ENCODE measurements at places on chromosomes 2 and 18.
A peak's percentile ranks its signal among the peaks of the same experiment; 100 is the strongest.

GRCh38 chr18:58148954-58149471, 105.0 kb downstream of the NEDD4L start:
- no peak for DNase-seq

DNA sequence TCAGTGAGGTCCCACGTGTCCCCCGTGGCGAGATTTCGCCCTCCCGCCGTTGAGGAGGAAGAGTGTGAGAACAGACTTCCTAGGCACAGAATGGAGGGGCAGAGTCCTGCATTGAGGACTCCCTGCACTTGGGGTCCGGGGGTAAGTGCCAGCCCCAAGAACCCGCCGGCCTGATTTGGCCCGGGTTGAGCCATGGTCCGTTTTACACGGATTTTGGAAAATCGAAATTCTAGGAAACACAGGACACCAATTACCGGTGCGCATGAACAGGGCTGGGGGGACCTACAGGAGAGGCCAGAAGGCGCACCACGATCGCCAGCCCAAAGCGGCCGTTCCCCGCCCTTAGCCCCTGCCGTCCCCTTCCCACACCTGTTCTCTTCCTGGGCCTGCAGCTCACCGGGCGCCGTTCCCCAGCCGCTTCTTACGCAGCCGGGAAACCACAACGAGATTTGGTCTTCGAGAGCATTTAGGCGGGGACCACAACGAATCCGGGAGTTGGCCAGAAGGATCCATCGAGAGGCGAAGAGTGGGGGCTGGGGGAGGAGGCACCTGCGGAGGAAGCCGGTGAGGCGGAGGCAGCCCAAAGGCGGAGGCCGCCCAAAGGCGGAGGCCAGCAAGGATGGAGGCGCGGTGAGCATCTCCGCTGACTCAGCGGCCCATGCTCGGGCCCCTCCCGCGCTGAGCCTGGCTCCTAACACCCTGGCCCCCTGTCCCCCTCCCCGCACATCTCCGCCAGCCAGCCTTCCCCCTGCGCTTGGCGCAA, 464 bp upstream of the TLX2 start:
- no peak for DNase-seq

DNA sequence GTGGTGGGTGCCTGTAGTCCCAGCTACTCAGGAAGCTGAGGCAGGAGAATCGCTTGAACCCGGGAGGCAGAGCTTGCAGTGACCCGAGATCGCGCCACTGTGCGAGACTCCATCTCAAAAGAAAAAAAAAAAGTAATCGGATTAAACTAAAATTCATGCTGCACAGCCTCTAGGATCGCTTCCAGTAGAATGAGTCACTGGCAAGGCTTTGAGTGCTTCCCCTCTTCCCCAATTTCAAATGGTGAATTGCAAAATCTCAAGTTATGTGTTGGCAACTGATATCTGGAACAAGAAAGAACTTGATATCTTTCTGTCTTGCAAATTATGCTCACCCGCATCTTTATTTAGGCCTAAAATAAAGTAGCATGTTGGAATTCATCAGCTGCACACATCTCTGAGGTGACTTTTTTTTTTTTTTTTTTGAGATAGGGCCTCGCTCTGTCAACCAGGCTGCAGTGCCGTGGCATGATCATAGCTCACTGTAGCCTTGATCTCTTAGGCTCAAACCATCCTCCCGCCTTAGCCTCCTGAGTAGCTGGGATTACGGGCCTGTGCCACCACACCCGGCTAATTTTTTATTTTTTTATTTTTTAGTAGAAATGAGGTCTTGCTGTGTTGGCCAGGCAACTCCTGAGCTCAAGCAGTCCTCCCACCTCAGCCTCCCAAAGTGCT, 12.7 kb downstream of the TTC39C start:
- no peak for DNase-seq

DNA sequence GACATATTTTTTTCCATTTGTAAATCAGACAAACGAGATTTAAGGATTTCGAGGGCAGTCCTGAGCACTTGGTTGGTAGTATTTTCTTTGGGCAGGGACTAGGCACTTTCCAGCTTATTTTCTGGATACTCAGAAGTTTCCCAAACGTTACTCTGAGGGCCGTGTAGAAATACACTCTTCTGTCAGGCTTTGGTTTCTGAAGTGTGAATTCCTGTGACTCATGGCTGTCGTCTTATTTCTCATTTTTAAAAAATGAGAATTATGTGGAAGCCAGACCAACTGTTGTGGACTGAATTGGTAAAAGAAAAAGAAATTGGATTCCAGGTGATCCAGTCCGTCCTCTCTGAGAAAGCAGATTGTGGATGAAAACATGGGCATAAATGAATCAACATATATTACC, 658.6 kb upstream of the FANCL start:
- no peak for DNase-seq

GRCh38 chr18:25121442-25121841, 230.5 kb downstream of the ZNF521 start:
- no peak for DNase-seq

- no peak for DNase-seq
These were observed 286.2 kb upstream of the EPAS1 start for GRCh38 chr2:46010925-46011490.

DNA sequence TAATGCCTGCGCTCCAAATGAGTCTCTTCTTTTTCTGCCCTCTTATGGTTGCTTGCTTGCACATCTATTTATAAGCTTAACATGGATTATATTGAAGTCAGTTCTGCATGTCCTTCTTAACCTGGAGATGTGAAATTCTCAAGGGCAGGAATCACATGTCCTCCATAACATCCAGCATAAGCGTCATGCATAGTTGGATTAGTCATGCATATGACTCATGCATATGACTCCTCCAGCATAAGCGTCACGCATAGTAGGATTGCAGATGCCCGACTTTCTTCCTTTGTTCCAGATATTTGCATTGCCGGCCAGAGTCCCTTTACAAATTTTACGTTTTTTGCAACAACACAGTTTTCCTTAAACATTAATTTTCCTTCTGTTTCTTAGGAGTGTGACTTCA, 308.6 kb downstream of the TGIF1 start:
- DNase-seq, result no peak

DNA sequence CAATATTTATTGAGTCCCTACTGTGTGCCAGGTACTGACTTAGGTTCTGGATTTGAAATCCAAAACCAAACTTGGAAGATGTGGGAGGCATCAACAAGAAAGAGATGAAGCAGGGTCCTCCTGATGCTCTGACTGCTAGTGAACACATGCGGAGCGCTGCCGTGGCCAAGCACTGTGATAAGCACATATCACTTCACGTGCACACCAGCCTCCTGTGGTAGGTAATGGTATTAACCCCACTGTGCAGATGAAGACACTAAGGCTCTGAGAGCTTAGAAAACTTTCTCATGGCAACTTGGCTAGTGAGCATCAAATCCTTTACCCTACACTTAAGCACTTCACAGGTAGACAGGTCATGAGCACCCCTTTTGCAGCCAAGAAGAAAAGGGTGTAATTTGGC, 216.1 kb downstream of the HAUS1 start:
- no peak for DNase-seq

DNA sequence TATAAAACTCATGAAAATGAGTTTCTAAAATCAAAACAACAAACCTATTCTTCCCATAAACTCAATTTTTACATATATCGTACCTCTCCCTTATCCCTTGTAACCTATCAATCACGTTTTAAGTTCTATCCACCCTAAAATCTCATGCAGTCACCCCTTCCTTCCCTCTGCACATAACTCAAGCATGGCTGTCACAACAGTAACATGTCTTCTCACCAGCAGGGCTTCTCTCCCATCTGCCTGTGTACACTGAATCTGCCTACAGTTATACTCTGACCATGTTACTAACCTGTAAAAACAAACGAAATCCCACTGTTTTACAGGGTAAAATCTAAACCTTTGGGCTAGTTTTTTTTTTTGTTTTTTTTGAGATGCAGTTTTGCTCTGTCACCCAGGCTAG, 68.2 kb downstream of the MAP4K3 start:
- DNase-seq, result no peak

GRCh38 chr2:166373951-166374350, 1.8 kb downstream of the SCN9A start:
- DNase-seq, result no peak

GRCh38 chr18:8828798-8829197, 123.4 kb downstream of the MTCL1 start:
- no peak for DNase-seq

- peak; percentile 34 for DNase-seq
These were observed 135.9 kb downstream of the ABCA12 start for GRCh38 chr2:215002500-215002899.

DNA sequence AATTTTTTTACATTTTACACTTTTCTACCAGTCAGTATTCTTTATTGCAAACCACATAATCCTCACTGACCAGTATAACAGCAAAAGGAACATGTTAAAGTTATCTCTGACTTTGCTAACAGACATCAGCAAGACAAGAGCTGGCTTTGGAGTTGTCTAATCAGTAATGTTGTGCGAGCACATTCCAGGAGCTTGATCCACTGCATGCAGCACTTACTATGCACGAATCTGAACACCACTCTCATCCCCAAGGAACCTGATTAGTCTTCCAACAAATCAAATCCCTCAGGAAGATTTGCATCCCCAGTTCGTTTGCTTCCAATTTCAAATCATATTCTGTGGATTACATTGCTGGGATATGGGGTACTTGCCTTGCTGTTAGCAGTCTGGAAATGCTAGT, 269.3 kb upstream of the EPC2 start:
- no peak for DNase-seq

DNA sequence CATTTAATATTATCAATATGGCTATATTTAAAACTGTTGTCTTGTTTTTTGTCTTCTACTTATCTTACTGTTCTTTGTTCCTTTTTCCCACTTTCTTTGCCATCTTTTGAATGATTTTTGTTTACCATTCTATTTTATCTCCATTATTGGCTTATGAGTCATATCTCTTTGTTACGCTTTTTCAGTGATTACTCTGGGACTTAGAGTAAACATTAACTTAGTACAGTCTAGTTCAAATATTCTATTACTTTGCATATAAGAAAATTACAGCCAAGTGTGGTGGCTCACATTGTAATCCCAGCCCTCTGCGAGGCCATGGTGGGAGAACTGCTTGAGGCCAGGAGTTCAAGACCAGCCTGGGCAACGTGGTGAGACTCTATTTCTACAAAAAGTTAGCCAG, 26.1 kb downstream of the ADCY3 start:
- DNase-seq, result no peak

DNA sequence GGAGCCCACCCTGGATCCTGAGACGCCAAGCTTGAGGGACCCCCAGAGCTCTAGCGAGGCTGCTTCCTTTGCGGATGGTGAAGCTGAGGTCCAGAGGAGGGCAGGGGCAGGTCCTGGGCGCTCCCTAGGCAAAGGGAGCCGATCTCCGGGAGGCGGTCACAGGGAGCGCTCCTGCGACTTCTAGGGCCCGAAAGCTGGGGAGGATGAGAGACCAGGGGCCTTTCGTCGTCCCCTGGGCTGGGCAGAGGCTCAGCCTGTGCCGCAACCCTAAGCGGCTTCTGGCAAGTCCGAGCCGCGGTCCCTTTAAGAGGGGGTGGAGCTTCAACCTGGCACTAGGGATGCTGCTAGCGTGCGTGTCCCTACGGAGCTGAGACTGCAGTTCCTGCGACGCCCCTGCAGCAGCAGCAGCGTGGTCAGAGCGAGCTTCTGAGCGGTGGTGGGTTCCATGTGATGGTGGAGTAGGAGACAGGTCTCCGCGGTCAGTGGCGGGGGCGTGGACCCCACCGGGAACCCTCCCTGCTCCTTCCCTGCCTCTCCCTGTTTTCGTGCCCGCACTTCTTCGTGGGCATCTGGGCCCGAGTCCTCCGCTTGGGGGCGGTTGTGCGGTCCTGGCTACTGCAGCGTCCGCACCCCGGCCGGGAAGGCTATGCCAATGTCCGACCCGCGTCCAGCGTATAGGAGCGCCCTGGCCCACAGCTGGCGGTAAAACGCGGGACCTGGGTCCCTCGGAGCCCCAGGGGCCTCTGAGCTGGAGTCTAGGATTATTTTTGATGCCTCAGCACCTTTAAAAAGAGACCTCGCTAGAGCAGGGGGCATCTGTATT, 154.6 kb downstream of the CCDC74A start:
- DNase-seq, result peak; percentile 47

DNA sequence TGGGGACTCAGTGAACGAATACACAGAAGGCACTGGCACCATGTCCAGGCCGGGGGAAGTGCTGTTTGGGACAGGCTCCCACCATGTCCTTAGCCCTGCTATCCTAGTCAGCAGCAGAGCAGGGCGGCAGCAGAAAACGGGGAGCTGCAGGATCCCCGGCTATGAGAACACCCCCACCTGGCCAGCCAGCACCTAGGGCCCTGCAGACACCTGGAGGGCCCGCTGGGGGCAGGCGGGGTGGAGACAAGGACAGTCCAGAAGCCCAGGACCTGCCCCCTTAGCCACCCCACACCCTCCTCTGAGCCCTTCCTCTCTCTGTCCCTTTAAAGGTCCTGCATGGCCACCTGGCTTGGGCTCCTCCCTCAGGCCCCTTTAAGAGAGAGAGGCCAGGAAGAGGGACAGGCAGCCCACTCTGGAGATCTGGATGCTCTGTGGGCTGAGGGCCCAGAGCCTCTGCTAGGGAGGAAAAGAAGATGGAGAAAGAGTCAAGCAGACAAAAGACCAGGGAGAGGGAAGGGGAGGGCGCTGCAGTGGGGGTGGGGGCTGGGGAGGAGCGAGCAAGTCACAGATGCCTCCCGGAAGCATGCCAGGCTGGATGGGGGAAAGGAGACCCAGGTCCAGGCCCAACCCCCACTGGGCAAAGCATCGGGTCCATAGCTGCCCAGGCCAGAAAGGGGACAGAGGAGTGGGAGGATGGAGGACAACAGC, 48.6 kb downstream of the BIN1 start:
- no peak for DNase-seq

DNA sequence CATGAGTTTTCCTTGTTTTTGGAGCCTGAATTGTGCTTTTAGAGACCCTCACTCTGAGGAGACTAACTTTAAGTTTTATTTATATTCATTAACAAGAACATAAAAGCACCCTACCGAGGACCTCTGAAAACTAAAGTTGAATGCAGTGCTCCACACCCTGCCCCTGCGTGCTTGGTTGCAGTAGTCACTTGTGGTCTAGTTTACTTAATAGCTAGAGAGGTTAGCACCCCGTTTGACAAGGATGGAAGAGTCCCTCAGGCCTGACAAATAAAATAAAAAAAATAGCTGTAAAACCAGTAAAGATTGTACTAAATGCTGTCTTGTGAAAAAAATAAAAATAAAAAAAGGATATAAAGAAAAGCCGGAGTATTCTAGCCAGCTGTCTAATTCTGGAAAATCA, 395.2 kb downstream of the MTX2 start:
- DNase-seq, result no peak

DNA sequence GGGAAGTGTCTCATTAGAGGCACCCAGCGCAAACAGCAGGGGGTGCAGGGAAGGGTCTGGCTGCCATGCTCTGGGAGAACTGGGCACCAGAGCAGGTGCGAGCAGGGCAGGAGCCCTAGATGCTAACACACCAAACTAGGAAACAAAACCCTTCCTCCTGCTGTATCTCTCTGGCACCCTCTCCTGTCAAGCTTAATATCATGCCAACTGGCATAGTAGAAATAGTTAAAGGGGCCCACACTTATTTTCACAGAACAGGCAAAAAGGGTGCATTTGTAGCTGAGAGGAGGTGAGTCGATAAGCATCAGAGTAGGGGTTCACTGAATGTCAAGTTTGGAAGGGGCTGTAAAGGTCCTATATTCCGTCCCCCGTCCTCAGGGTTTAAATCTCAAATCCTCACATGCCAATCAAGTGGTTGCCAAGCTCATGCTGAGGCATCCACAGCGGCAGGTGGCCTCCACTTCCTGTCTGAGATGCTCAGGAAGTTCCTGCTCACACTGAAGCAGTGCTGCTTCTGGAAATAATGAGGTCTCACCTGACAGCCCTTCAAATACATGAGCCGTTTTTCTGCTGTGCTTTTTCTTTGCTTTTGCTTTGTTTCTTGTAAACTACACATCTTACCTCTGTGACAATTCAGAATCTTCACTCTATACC, 14.9 kb upstream of the ACKR3 start:
- no peak for DNase-seq

GRCh38 chr18:78912336-78912735, 67.3 kb upstream of the SALL3 start:
- DNase-seq, result no peak

Data from left renal pelvis (tissue), 4 donors.